ENCODE measurements at places on chromosomes 13 and 19.

DNA sequence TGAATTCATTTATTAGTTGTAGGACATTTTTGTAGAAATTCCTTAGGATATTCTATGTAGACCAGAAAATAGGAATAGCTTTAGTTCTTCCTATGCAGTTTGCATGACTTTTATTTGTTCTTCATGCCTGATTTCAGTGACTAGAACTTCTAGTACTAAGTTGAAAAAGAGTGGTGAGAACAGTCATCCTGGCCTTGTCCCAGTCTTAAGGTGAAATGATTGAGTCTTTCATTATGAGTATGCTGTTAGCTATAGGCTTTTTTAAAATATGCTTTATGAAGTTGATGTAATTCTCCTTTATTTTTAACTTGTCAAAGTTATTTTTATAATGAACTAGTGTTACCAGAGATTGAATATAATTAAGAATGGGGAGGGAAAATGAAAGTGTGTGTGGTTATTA, 690.1 kb upstream of the KLHL1 start:
- DNase-seq = no peak

DNA sequence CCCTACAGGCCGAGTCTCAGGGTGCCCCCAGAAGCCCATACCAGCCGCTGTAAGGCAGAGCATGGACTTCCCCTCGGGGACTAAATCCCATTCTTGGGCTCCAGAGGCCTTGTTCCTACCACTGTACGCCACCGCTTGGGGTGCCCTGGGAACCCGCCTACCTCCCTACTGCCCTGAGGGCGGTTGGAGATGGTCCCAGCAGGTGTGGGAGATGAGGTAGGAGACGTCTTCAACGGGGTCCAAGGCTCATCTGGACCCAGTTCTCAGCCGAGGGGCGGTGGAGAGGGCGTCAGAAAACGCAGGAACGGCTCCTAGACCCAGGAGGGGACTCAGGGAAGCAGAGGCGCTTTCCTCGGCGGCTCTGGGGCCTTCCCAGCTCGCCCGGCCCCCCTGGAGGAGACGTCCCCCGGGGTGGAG, 833 bp upstream of the ZIK1 start:
- no peak for DNase-seq

GRCh38 chr19:3507371-3508120, 1.4 kb downstream of the FZR1 start:
- DNase-seq = no peak

DNA sequence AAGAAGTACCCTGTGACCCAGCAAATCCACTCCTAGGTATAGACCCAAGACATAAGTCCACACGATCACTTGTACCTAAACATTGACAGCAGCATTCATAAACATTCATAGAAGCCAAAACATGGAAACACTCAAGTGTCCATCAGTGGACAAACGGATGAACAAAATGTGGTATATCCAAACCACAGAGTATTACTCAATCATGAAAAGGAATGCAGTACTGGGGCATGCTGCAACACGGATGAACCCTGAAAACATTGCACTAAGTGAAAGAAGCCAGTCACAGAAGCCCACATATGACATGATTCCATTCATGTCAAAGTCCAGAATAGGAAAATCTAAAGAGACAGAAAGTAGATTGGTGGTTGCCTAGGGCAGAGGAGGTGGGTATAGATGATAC, 22.8 kb upstream of the CCNE1 start:
- no peak for DNase-seq

GRCh38 chr19:7534531-7535046, 928 bp upstream of the PNPLA6 start:
- DNase-seq = peak; percentile 65

- DNase-seq = no peak
These were observed 15.4 kb downstream of the TLE5 start for GRCh38 chr19:3046698-3047495.

DNA sequence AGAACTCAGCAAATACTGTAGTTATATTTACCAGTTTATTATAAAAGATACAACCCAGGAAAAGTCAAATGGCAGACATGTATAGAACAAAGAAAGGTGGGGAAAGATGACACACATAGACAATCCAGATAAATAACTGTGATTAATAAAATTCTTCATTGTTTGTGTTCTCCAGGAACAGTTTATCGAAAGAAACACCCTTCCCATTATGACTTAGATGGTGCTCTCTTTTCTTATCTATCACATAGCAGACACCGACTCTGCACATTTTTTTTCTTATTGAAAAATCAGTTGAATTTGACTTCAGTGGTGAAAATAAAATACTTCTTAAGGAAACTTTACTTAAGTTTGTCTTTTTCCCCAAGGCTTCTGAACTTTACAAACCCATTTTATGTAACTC, 6.2 kb downstream of the ZNF708 start:
- no peak for DNase-seq

GRCh38 chr13:94196413-94196812, 283.1 kb downstream of the DCT start:
- DNase-seq = no peak

GRCh38 chr19:55703790-55704215, 28.8 kb downstream of the EPN1 start:
- peak; percentile 45 for DNase-seq

DNA sequence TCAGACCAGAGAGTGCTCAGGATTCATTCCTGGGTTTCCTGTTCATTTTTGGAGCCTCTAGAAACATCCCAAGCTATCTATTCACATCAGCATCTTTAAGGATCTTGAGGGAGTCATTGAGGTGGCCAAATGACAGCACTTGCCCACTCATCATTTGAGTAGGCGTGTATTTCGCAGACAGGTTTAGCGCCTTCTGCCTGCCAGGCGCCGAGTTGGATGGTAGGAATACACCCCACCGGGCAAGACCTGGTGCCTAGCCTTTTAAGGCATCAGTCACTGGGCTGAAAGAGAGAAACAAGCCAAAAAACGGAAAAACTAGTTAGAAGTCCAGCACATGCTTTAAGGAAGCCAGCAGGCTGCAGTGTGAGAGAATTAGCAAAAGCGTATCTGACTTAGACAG, 33.8 kb downstream of the PEX11G start:
- no peak for DNase-seq

GRCh38 chr13:93343097-93343496, 116.5 kb downstream of the GPC6 start:
- no peak for DNase-seq

DNA sequence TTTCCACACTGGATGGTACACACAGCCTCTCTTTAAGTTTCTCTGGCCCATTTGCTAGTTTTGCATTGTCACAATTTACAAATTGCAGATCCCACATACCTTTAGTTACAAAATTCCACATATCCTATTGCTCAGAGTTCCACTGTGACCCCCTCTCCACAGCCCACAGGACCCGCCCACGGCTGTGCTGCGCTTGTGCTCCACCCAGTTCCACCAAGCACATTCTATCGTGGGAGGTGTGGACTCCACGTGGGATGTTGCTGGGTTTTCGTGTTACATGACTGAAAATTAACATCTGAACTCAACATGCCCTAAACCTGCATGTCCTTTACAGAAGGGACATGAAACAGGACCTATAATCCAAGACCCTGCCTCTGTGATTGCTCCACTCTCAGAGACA, 423.0 kb downstream of the IRS2 start:
- no peak for DNase-seq

- no peak for DNase-seq
These were observed 8.6 kb upstream of the LAIR2 start for GRCh38 chr19:54493967-54494585.

- peak; percentile 57 for DNase-seq
These were observed at the start of gene SLC8A2 for GRCh38 chr19:47471733-47472457. Gene SLC8A2, minus strand, starts transcription at chr19:47471893. Its CDS starts 5,490 bp downstream, at chr19:47466403.

GRCh38 chr19:23665651-23666410, 21.2 kb downstream of the ZNF675 start:
- DNase-seq = no peak

DNA sequence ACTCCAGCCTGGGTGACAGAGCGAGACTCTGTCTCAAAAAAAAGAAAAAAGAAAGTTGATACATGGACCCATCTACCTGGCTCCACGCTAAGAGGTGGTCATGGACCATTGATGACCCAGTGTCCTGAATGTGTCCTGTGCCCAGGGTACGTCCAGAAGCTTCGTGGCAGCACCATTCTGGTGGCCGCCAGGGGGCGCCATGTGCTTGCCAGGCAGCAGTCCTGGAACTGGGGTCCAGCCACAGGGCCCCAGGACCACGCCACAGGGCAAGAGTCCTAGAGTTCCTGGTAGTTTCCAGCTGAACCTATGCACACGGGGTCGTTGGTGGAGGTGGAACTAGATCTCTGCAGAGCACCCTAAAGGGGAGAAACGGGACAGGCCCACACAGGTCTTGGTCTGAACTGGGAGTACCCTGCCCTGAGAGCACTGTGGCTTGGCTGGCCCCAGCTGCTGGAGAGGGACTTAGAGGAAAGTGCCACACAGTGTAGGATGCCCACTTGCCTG, 19.9 kb upstream of the FBXO27 start:
- peak; percentile 70 for DNase-seq

DNA sequence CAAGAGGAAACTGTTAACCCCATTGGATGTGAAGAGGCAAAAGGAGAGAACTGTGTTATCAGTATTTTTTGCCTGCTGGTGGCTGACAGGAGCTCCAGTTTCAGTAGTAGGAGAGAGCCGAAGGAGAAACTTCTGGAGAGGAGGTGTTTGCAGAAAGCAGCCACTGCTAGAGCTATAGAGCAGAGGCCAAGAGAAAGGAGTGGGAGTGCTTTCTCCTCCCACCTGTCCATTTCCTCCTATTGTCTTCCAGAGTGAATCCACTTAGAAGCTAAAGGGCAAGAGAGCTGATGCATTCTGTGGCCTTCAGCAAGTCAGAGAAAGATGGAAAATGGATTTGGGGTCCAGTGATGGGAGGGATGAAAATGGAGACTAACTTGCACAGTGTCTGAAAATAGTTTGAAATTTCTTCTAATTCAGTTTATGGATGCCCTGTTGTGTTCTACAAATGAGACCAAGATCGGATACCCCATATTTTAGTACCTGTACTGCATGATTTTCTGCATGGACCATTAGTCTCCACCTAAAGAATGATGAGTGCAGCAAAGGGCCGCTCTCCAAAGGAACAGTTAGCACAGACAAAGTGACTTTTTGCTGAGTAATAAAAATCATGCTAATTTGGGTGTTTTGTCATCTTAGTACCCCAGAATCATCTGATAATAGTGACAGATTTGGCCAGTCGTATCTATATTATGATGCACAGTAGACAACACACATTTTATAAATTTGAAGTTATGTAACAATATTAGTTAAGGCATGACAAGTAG, 10.7 kb downstream of the HS6ST3 start:
- no peak for DNase-seq

DNA sequence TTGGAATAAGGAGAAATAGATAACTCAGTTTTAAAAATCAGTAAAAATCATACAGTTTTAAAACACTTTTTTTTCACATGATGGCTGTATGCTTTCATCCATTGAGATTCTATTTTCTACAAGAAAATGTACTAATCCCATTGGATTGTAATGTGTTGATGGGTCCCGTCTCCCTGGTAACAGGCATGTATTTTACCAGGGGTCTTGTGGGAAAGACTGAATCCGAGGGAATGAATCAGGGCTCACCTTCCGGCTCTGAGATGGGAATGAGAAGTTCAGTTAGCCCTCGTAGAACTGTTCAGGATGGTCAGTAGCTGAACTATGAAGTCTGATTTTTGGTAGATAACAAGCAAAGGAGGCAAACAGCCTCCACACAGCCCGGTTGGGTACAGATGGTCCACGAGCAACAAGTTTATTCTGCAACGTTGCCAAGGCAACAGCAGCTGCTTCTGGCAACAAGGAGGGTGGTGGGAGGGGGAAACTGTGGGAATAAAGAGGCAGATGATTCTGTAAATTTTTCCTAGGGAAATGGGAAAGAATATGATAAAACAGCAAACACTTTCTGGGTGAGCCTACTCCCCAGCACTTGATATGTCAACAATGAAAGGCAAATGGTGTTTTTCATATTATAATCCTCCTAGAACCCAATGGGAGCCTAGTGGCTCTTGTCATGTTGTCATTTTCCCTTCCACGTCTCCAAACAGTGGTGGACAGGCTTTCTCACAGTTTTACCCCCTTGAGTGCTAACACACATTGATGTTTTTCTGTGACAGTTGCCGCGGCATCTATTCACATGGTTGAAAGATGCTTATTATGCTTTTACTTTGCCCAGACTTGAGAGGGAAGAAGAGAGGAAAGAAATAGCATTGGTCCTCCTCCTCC, 12.4 kb upstream of the SIAH3 start:
- no peak for DNase-seq

Measured in stimulated activated naive CD8-positive, alpha-beta T cell treated with anti-CD3 and anti-CD28 coated beads, Interleukin-15, amount 100 ng/mL, for 72 hours (primary cell).